ENCODE measurements at places on chromosomes 16 and 17. TPM values are rescaled to one million over a fixed set of nuclear protein-coding genes. Genes with fewer than 3 reads are reported as not detected.

HSF5 gene
- polyA plus RNA-seq, result 0.53 TPM

KRT27 gene
- 0.05 TPM for polyA plus RNA-seq

KRT35 gene
- not detected for polyA plus RNA-seq

RAI1 gene
- polyA plus RNA-seq, result 24.0 TPM

DNA sequence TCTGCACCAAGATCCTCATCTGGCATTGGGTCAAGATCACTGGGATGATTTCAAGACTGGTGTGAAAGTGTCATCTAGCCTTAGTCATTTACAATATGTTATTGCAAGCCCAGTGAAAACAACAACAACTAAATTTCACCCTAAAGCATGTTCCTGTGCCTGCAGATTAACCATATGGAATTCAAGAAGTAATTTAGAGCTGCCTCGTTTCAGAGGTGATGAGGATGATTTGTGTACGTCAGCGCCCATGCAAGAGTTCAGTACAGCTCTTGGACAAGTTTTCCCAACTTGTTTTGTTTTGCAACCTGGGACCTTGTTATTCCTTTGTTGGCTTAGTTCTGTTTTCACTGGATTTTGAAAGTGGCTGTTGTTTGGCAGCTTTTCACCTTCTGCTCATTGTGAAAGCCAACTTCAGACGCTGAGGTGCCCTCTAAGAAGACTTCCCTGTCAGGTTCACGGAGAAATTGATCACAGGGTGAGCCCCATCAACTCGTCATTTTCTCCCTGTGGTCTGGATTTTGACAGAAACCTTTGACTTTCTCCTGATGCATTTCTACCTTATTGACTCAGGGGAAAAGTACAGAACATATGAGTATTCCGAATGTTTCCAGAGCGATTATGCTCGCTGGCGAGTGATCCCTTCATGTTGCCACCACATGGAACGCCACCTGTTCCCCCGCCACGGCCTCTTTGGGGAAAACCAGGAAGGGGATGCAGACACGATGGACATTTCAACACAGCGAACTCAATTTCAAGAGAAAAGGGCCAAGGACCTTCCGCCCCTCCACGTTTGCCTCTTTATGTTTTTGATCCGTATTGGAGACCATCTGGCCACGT lies 85.6 kb downstream of the FOXL1 start:
- no peak for DNase-seq

DNA sequence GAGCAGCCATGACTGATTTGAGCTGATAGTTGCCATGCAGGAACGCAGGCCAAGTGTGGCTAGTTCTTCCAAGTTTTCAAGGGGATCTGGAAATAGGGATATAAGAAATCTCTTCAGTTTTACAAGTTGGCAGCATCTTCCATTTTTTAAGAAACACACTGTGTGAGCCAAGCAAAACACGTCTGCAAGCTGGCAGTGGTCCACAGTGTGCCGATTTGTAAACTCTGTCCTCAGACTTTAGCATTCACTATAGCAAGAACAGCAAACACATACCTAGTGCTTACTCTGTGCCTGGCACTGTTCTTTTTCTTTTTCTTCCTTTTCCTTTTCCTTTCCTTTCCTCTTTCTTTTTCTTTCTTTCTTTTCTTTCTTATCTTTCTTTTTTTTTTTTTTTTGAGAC lies 2.9 kb downstream of the ORAI3 start:
- no peak for DNase-seq

GRCh38 chr17:71530248-71530647 lies 590.6 kb upstream of the SOX9 start:
- no peak for DNase-seq

- no peak for DNase-seq
These were observed 65.2 kb downstream of the OMG start for GRCh38 chr17:31231852-31232251.

DNA sequence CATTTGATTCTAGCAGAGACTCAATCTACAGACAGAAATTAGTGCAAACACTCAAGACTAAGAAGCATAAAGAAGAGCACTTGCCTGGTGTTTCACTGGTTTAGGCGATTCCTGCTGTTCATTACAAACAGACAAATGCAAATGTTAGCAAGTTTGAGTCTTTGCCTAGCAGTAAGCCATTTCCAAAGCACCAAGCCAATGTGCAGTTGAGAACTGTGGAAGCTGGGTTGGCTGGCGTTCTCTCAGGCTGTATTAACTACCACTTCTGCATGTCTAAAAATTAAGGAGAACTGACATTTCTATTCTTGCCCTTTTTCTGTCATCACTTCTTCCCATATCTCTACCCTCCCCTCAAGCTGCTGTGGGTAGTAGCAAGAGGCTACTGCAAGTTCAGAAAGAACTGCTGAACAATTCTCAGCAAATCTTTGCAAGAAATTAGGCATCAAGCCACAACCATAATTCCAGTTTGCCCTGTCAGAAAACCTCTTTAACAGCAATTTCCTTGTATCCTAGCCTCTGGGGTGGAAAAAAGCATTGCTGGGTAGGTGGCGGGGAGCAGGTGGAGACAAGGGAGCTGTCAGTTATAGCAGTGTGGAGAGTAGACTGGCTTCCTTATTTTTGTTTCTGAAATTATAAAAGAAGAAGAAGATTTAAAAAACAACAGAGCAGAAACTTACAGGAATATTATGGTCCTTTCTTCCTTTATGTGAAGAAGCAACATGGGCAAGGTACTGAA lies 53.8 kb downstream of the MYH10 start:
- DNase-seq, result no peak
